ENCODE measurements at places on chromosomes 5 and 9.

DNA sequence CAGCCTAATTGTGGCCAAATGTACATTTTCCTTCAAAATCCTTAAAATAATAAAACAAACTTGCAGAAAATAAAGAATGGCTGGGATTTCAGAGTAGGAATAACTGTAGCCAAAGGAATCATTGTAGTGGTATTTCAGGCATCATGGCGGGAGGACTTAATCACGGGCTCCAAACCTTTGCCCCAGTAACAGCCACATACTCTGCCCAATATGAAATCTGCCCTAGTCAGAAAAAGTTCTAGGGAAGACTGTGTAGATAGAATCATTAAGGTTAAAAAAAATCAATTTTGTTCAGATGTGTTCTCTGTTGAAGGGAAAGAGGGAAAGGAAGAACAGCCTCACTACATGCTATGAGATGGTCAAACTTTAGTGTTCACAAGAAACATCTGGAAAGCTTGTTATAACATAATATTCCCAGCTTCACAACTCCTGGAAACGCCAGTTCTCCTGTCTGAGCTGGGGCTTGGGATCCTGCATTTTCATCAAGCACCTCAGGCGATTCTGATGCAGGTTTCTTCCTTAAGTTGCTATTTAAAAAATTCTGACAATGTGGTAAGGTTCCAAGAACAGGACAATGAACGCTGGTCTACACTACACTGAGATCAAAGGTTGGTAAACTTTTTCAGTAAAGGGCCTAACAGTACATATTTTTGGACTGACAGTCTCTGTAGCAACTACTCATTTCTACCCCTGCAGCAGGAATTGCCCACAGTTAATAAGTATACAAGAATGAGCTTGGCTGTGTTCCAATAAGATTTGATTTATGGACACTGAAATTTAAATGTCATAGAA is 87.9 kb downstream of the CEMIP2 start:
- no peak for DNase-seq

DNA sequence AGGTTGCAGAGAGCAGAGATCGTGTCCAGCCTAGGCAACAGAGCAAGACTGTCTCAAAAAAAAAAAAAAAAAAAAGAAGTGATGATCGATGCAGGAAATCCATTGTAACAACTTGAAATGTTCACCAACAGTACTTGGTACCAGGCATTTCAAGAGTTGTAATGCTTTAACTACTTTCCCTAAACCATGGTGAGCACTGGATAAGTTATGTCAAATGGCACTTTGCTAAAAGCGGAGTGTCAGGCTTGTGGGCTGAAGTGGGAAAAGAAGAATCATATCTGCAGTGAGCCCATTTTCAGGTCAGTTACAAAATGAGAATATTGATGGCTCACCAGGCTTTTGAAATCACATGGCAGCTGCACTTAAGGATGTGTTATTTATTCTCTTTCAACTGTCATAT is 202.2 kb downstream of the RFK start:
- DNase-seq = no peak

GRCh38 chr5:36528588-36528987 is 77.8 kb upstream of the SLC1A3 start:
- no peak for DNase-seq

DNA sequence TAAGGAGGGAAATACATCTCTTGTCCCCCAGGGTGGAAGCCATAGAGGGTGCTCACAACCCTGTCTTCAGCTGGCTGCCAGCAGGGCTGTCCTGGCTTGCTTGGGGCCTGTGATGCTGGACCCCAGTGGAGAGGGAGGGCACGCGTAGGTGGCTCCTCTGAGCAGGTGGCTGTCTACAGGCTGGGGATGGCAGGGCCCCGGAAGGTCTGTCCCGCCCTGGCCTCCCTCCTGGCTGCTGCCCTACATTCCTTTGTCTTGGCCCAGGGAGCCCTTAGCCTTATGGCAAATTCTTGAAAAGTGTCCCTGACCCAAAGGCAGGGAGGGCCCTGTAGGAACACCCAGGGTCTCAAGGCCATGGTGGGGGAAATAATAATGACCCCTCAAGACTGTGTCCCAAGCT is 224.4 kb downstream of the HSPA4 start:
- DNase-seq = no peak

GRCh38 chr5:135973323-135974020 is 18.7 kb upstream of the LECT2 start:
- no peak for DNase-seq

DNA sequence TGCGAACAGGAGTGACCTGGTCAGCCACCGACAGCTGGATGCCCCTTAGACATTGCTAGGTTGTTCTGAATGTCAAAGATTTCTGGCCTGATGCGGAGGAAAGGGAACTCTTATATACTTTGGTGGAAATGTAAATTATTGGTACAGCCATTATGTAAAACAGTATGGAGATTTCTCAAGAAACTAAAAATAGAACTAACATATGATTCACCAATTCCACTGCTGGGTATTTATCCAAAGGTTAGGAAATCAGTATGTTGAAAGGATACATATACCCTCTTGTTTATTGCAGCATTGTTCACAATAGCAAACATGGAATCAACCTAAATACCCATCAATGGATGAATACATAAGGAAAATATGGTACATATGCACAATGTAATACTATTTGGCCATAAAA is 31.8 kb downstream of the DMRT3 start:
- no peak for DNase-seq

- DNase-seq = no peak
Measured at GRCh38 chr9:89801742-89802670, 197.2 kb downstream of the GADD45G start.

DNA sequence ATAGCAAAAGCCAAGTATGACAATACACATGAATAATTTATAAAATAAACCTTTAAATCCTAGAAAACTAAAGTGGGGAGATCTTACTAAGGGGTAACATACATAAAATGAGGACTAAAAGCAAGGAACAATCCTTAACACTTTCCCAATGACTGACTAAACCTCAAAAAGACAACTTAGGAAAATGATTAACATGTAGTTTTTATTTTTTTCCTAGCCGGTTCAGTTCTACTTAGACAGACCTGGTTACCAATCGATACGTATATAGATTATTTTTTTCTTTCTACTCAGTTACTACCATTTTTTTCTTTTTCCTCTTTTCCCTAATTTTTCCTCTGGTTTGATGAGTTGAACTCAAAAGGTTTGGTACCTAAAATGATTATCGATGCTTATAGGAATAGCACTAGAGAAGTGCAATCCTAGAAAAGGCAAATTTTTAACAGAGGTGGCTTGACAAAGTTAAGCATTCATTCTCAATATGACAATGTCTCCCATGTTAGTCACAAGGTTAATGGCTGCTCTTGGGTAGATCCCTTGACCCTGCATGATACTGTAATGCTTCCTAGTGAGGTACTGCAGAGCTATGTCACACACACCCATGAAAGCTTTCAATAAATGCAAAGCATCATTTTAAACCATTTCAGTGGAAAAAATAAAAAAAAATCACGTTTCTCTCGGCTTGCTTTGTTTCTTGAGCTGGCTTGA is 41.5 kb downstream of the FBXO4 start:
- DNase-seq = no peak

DNA sequence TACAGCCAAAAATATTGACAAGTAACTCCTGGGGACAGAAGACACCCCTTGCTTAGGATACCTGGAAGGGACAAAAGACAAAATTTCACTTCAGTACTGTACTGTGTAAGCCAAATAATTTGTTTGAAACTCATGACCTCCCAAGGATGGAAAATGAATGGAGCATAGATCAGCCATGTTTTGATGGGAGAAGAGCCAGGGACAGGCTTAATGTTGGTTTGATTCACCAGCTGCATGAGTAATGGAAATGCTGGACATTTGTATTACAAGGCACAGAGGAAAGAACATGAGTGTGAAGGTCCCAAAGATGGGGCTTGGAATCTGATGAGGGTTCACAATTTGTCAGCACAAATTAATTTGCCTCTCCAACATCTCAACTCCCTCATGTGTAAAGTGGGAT is 122.8 kb downstream of the ENC1 start:
- DNase-seq = no peak

DNA sequence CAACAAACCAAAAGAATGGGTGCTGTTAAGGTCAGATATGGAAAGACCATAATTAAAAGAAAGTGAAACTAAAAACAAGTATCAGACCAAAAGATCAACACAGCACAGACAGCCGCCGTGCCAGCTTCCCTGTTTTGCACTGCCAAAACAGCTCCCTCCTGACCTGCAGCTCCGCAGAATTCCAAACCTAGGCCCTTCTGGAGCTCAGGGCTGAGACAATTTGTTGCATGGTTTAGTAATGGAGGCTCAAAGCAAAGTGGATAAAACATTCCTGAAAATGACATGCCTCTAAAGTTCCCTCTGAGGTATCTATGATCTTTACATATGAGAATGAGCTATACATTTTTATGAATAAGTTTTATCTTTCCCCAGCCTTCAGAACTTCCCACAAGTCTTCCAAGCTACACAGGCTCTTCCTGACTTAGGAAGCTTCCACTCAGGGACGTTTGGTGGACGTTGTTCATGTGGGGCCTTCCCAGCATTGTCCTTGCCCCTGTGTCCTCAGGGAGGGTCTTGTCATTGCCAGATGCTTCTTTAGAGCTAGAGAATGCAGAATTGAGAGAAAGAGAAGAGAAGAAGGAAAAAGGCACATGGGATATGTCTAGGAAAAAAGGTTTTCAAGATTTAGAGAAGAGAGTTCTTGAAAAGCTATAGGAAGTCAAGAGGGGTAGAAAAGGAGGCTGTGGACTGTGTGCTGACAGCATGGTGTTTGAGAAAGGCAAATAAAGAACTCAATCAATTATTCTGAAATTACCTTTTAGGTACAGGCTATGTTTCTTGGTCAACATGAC is 28.4 kb upstream of the SSBP2 start:
- no peak for DNase-seq

DNA sequence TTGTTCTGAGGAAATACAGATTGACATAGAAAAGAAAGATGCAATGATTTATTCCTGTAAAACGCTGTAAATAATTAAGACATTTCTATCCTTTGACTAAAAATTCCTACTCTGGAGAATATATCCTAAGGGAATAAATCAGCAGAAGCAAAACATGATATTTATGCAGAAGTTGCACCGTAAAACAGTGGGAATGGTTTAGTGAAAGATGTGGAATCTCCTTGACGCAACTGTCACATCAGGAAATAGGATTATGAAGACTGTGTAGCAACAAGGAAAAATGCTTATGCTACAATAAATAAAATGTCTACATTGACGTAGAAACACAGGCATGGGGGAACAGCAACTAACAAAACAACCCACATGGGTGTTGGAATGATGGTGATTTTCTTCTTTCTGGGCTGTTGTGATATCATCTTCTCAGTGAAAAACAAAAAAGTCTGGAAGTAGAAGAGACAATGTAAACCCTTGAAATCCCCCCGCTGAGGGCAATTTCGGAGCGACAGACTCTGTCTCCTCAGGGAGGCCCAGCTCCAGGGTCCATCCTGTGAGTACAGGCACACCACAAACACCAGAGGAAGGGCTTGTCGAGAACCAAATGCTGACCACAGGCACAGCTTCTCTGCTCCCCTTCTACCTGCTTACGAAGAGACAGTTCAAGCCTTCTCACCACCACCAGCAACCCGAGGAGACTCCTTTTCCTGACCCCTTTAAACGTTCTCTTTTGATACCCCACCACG is 25.2 kb downstream of the COL23A1 start:
- DNase-seq = no peak

DNA sequence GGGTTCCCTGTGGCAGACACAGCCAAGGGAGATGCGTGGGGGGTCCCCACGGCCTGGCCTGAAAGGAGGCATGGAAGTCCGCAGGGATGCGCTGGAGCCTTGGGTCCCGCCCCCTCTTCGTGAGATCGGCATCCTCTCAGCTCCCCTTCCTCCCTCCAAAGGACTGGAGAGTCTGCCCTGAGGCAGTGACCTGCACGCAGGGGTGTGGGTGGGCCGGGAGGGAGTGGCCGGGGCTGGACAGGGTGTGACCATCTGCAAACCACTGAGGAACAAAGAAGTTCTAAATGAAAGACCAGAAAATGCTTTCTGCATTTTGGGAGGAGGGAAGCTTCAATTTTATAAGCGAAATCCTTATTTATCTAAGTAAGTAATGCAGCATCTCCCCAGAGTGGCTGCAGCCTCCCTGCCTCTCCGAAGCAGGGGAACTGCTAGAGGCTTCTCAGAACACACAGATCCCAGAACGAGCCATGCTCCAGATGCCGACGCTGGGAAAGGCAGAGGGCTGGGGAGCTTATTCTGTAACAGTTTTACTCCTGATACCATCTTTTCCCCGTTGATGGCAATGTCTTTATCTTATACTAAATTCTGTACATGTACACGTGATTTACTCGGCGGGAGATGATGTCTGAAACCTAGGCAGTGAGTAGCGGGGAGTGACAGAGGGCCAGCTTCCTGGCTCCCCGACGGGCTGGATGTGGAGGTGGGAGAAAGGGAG is 221.7 kb downstream of the FANCC start:
- DNase-seq = no peak

DNA sequence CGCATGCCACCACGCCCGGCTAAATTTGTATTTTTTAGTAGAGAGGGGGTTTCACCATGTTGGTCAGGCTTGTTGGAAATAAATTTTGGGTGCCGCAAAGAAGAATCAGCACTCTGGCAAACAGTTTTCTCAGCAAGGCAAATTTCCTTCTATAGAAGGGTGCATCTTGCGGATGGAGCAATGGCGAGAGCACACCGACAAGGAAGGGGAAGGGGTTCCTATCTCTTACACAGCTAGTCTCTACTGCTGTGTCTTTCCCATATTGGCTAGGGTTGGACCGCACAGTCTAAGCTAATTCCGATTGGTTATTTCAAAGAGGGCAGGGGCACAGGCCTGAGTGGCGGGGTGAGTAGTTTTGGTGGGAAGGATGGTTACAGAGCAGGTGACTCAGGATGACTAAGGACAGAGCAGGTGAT is 707 bp downstream of the GTF3C5 start:
- DNase-seq = no peak

- DNase-seq = no peak
Measured at GRCh38 chr9:131981116-131981776, 98.4 kb downstream of the MED27 start.

DNA sequence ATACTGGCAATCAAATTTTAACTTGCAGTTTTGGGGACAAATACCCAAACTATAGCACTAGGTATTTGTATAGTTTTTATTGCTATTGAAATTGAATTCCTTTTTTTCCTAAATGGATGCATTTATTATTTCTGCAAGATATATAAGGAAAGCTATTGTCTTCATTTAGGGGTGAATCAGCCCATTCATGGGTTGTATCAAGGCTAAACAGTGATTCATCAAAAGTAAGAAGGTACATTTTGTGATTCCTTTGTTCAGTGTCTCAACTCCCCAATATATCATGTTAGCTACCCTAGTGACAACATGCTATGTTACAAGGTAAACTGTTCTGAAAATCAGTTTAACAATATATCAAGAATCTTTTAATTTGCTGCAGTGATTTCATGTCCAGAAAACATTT is 185.7 kb downstream of the PLK2 start:
- no peak for DNase-seq
